Activated T-cell treated with anti-CD3 and anti-CD28 coated beads, Interleukin-2, amount 50 U/mL, for 24 hours (primary cell): ENCODE measurements at places on chromosomes 7 and 10.

DNA sequence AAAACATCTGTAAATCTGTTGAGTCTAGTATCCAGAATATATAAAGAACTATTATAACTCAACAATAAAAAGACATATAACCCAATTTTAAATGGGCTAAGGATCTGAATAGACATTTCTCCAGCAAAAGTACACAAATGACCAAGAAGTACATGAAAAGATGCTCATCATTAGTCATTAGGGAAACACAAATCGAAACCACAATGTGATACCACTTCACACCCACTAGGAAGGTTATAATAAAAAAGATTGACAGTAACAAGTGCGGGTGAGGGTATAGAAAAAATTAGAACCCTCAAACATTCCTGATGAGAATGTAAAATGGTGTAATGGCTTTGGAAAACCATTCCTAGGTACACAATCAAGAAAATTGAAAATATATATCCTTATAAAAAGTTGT, 4.1 kb downstream of the XPNPEP1 start:
- no peak for DNase-seq

- DNase-seq = no peak
These were observed 317.3 kb downstream of the PHTF2 start for GRCh38 chr7:78115876-78116275.

GRCh38 chr7:90244565-90244908, 437 bp upstream of the CFAP69 start:
- no peak for DNase-seq

DNA sequence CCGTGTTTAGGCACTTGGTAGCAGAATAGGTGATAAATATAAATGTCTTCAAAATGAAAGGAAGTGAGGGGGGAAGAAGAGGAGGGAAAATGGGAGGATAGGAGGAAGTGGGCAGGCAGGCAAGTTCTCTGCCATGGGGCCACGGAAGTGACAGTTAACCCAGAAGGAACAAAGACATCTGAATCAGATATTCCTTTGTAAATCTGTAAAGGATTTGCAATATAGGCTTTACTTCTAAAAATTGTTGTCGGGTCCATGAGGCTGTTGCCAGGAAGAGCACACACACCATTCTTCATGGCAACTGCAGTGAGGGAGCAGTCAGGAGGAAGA, 23.7 kb upstream of the RASSF4 start:
- DNase-seq = no peak

- DNase-seq = no peak
These were observed 23.0 kb downstream of the EDRF1 start for GRCh38 chr10:125742465-125742864.

GRCh38 chr10:104678658-104679057, 37.6 kb downstream of the SORCS3 start:
- no peak for DNase-seq

DNA sequence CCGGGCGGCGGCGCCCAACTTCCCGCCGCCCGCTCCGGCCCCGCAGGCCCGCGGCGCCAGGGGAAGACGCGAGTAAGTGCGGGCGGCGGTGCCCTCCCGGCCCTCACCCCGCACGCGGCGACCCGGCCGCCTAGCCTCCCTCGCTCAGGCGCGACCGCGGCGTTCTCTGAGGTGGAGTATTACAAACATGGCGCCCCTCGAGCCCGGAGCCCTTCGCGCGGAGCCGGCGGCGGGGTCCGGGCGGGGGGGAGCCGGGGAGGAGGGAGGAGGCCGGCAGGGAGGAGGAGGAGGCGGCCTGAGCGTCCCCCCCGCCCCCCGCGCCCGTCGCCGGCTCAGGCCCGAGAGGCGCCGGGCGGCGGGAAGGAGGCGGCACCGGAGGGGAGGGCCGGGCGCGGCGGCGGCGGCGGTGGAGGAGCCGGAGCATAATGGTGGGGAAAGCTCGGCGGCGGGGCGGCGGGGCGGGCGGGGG, at the start of gene ZMYND11:
TSS of gene ZMYND11 (plus strand) at position 324 of the 469 bp plus-strand sequence. CDS start 44,558 bp downstream, outside the sequence.
- DNase-seq = no peak

- DNase-seq = no peak
These were observed 155.8 kb upstream of the CHST15 start for GRCh38 chr10:124249196-124249595.

- no peak for DNase-seq
These were observed 98.7 kb downstream of the CDK6 start for GRCh38 chr7:92737706-92738105.

GRCh38 chr7:47392241-47392759, 189.6 kb downstream of the TNS3 start:
- DNase-seq = no peak

DNA sequence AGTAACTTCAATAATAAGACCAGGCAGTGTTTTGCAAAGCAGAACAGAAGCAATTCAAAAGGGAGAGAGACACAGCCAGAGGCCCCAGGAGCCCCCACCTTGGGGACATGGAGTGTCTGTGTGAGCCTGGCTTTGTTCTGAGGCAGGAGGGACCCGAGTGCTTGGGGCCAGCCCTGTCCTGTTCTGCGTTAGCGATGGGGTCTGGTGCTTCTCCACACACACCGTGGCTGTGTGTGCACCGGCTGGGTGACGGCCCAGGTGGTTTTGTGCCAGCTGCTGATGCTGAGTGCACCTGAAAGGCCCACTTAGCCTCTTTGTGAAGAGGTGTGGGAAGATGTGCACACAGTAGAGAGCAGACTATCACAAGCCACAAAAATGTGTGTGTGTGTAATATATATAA, 468.9 kb downstream of the DNAJB6 start:
- DNase-seq = no peak

- no peak for DNase-seq
These were observed 369.5 kb upstream of the PHF14 start for GRCh38 chr7:10604128-10604527.

- DNase-seq = no peak
These were observed 84.6 kb downstream of the VPS50 start for GRCh38 chr7:93316730-93317129.

DNA sequence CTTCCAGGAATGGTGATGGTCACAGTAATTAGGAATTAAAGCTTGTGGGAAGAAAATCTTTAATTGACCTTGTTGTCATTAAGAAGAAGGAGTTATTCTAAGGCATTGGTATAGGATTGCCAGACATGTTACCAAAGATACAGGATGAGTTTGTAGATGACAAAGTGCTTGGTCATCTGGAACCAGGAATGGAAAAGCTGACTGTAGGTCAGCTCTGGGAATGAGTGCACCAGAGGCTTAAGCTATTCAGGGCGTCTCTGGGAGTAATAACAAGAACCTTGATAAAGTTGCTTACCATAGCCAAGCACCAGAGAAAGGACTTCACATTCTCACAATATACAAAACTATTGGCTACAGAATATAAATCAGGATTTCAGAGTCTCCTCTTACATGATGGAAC, 89.0 kb downstream of the PHTF2 start:
- DNase-seq = no peak

- no peak for DNase-seq
These were observed 107.6 kb downstream of the INPP5A start for GRCh38 chr10:132645247-132645530.

GRCh38 chr7:22248111-22248809, 108.7 kb downstream of the RAPGEF5 start:
- DNase-seq = no peak

DNA sequence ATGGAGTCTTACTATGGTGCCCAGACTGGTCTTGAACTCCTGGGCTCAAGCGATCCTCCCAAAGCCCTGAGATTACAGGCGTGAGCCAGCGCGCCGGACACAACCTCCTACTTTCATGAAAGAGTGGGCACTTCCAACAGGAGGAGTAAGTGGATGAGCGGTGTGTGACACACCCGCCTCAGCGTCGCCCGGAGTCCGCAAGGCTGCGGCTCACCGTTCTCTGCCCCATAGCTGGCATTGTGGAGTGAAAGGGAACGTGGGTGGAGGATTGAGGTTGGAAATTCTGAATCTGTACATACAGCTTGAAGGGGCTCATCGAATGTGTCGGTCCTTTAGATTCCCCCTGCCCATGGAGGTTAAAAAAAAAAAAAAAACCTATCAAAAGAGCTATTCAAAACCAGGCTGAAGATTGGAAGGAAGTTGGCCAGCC, 524 bp upstream of the PRXL2A start:
- DNase-seq = peak; percentile 76

DNA sequence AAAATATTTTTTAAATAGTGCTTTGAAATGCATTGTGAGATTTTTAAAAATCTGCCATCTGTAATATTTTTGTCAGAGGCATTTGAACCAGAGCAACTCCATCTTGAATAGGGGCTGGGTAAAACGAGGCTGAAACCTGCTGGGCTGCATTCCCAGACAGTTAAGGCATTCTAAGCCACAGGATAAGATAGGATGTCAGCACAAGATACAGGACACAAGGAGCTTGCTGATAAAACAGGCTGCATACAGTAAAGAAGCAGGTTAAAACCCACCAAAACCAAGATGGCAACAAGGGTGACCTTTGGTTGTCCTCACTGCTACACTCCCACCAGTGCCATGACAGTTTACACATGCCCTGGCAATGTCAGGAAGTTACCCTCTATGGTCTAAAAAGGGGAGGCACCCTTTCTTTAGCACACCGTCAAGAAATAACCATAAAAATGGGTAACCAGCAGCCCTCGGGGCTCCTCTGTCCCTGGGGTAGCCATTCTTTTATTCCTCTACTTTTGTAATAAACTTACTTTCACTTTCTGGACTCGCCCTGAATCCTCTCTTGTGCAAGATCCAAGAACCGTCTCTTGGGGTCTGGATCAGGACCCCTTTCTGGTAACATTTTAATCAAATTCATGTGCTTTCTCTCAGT, 273.7 kb downstream of the SEMA3D start:
- DNase-seq = no peak

DNA sequence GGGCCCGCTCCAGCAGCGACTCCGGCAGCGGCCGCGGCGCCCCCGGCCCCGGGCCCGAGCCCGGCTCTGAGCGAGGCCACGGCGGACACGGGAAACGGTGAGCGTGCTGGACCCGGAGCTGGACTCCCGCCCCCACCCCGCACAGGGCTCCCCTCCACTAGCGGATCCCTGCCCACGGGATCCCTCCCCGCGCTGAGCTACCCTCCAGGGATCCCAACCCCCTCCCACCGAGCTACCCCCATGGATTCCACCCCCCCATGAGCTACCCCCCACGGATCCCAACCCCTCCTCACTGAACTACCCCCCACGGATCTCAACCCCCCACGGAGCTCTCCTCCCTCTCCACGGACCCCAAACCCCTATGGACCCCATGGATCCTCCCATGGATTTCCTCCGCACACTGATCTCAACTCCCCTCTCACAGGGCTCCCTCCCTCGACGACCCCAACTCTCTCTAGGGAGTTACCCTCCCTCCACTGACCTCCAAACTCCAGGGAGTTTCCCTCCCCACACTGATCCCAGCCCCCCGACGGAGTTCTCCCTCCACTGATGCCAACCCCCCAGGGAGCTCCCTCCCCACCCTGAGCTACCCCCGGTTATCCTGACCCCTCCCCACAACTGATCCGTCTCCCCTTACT, 20.6 kb upstream of the HSPB1 start:
- DNase-seq = no peak

GRCh38 chr7:98107313-98107721, 655 bp downstream of the LMTK2 start:
- no peak for DNase-seq

GRCh38 chr10:33791272-33791660, 456.8 kb upstream of the NRP1 start:
- no peak for DNase-seq

DNA sequence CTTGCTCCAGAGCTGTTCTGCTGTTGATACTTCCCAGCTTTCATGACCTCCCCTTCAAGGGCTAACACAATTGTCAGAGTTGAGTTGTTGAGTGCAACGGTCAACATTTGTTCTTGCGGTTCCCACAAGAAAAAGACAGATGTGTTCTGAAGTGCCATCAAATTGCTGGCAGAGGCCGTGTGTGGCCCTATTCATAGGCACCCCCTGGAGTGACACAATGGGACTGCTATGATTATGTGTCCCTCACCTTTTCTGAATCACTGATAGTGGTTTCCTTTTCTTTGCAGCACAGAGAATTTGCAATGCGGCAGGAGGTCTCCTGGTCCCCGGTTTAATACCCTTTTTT, 5.8 kb upstream of the IGFBP1 start:
- no peak for DNase-seq

- no peak for DNase-seq
These were observed 48.3 kb downstream of the ALOX5 start for GRCh38 chr10:45422207-45422865.

- DNase-seq = no peak
These were observed 158.2 kb downstream of the FAM107B start for GRCh38 chr10:14616465-14616864.

- no peak for DNase-seq
These were observed 296.4 kb downstream of the DGKB start for GRCh38 chr7:14606101-14606500.

GRCh38 chr10:75435291-75435690, 3.9 kb downstream of the LRMDA start:
- DNase-seq = no peak

GRCh38 chr10:7606951-7607404, 59.8 kb downstream of the ITIH5 start:
- no peak for DNase-seq

DNA sequence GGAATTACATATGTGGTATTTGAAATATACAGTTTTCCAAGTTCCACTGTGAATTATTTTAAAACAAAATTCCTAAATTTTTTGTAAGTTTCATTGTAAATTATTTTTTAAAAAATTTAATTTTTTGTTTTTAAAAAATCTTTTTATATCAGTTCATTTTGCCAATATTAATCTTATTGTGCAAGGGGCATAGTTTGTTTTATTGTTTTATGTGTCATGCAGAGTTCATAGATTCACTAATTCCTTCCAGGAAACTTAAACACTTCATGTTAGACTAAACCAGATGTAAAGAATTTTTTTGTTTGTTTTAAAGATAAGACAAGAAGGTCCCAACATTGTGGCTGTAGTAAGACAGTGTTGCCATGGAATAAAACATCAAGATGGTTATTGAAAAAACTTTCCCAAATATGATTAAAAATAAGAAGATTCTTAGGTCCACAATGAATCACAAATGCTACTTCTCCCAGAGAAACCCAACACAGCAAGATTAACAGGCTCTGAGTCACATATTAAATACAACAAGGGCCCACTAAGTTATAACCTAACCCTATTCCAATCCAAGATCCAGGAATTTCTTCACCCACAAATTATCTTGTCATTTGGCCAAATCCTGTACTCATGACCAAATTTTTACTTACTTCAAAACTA, 464.7 kb upstream of the IGFBP3 start:
- no peak for DNase-seq

DNA sequence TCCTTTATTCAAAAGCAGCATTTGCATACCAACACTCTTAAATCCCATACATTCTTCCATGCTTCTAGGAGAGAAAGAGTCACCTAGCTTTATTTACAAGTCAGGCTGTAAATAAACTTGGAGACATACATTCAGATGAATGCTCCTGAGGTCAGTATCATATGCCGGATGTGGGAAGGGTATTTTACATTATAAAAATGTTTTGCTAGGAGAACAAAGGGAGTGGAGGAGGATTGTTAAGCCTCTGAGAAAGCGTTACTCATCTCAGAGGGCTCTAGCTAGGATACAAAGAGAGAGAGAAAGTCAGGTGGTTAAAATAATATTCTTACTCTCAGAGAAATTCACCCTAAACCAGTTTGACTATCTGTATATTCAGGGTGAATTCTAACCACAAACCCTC, 300.9 kb upstream of the NPSR1 start:
- no peak for DNase-seq

GRCh38 chr7:12913002-12913401, 225.6 kb downstream of the ARL4A start:
- no peak for DNase-seq
